SJCRH30 (cell line): ENCODE measurements at places on chromosomes 11 and 22.
A peak's percentile ranks its signal among the peaks of the same experiment; 100 is the strongest.

GRCh38 chr11:14589421-14589820, 54.2 kb upstream of the PDE3B start:
- no peak for DNase-seq

DNA sequence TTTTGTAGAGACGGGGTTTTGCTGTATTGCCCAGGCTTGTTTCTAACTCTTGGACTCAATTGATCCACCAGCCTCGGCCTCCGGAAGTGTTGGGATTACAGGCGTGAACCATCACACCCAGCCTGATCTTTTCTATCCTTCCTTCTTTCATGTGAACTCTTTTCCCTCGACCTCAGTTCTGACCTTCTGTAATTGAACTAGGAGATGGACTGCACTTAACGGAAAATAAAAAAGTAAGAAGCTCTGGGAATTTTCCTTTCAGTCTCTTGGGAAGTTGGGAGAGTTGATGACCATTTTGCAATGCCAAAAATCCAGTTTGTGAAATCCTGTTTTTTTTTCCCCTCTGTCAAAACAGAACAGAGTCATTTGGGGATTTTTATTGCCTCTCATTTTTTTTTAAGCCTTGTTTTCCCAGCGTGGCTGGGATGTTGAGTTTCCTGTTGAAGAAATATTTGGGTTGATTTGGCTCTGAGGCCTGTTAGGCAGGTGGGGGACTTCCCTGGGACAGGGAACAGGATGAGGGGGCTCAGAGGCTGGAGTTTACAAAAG, 26.9 kb upstream of the CYB5R3 start:
- no peak for DNase-seq

DNA sequence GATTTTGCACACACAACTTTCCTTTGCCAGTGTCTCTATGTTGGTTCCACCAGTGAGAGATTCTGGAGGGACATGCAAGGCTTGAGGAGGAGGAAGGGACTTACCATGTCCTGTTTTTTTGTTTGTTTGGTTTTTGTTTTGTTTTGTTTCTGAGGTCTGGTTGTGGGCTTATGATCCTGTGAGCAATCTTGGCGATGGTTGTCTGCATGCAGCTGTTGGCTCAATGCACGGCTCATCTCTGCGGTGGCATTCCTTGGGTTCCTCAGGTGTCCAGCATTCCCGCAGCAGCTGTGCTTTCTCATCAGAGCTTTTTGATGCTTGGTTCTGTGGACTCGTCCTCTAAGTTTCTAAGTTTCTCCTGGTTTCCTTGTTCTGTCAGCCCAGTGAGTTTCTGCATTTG, 4.8 kb upstream of the NNMT start:
- DNase-seq: peak; percentile 88

- no peak for DNase-seq
Observed at GRCh38 chr11:132993991-132994502, 538.3 kb downstream of the OPCML start.

DNA sequence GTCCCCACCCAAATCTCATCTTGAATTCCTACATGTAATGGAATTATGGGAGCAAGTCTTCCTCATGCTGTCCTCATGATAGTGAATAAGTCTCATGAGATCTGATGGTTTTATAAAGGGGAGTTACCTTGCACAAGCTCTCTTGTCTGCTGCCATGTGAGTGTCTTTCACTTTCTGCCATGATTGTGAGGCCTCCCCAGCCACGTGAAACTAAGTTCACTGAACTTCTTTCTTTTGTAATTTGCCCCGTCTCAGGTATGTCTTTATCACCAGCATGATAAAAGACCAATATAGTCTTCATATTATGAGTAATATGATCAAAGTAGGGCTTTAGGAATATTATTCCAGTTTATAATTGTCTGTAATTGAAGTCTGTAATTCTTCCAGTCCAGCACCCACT, 86.3 kb upstream of the ANO5 start:
- no peak for DNase-seq

DNA sequence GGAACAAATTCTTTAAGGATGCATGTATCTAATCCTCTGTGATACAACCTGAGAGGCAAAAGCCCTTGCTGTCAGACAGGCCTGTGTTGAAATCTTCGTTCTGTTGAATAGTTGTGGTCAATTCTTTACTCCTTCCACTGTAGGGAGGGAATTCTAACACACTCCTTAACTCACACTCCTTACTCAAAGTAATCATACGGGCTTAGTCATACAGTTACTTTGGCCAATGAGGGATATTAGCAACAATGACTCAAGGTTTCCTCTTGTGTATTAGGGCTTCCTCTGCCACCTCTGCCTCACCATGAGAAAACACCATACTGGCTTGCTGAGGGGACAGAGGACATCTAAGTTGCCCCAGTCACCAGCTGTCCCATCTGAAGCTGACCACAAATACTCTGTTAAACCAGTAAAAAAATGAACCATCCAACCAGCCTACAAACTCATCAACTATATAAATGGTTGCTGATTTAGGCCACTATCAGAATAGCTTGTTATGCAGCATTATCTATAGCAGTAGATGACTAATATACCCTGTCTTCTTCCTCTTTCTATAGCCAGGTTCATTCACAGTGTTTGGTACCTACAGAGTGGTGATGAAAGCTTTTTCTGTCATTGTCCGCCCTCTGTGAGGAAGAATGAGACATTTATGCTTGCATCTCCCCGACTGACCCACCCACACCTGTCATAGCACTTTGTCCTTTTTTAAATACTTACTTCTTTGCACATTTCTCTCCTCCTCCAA, 322.8 kb upstream of the SYN3 start:
- peak; percentile 7 for DNase-seq

DNA sequence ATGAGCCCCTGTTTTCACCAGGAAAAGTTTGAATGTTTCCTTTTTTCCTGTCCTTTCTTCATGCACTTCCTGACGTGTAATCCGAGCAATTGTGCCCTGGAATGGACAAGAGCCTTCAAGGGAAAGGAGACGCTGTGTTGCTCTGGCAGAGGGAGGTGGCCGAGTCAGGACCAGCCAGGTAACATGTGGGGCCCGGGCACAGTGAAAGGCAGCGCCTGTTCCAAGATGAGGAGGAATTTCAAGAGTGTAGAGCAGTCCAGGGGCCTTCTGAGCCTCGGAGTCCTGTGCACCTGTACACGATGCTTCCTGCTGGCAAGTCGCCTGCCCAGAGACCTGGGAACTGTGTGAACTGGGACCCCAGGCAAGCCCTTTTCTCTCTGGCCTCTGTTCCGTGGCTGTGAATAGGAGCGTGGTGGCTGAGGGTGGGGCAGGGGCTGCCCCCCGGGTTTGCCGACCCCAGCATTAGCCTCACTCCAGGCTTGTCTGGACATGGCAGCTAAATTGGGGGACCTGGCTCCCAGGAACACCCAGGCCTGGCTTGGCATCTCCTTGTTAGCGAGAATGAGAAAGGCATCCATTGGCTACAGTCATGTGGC, 92.0 kb downstream of the MYEOV start:
- DNase-seq: no peak

DNA sequence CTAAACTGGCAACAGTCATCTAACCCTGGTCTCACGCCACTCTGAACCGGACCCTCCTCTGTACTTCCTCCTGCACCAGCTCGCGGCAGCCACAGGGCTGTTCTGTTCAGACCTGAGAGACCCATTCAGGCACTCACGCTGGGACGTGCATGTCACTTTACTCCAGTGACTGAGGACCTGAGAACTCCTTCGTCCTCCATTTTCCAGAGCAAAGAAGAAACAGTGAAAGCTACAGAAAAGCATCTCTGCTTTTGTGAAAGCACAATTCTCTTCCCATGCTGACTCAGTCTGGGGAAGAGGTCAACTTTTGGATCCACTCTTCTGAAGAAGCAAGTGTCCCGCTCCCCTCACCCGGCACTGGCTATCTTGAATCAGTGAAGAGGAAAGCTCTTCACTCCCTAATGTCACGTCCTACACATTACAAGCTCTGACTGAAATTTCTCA, 24.5 kb downstream of the PISD start:
- no peak for DNase-seq

DNA sequence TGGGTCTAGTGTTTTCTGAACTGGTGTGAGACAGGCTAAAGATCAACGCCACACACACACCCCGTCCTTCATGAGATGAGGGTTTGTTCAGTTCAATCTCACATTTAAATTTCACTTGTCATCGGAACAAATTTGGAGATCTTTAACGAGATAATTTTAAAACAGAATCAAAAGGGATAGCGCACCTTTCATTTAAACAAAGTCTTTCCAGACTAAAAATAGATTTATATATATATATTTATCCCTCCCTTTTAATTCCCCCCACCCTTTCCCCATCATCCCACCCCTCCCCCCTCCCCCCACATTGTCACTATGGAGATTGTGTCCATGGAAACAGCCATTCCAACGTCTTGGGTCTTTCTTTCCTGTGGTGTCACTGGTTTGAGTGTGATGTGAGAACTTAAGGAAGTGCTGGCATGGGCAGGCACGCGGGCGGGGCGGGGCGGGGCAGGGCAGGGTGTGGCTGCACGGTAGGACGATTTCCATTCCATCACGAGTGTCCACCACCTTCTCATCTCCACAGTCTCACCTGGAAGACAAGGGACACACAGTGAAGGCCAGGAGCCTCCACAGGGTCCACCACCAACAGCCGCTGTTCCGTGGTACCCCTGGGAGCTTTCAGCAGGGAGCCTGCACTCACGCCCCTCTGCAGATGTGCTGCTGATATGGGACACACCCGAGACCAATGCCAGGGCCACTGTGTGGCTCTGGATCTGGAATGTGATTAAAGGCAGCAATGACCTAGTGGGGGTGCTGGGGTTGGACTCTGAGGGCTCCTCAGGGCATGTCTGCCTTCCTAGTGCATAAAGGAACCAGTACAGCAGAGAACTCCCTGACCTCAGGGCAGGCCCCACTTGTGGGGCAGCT, 30.5 kb upstream of the CYP2D6 start:
- no peak for DNase-seq

DNA sequence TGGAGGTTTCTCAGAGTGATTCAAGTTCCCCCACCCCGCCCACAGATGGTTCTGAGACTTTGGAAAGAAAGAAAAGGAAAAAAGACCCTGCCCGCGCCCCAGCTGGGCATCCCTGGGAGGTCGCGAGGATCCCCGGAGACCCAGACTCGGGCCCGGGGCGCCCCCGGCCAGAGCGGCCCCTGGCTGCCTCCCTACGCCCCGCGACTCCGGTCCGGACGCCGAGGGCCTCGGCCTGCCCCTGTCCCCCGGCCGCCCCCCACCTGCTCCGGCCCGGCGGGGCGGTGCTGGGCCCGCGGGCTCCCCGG, 2.3 kb upstream of the AIFM3 start:
- no peak for DNase-seq

DNA sequence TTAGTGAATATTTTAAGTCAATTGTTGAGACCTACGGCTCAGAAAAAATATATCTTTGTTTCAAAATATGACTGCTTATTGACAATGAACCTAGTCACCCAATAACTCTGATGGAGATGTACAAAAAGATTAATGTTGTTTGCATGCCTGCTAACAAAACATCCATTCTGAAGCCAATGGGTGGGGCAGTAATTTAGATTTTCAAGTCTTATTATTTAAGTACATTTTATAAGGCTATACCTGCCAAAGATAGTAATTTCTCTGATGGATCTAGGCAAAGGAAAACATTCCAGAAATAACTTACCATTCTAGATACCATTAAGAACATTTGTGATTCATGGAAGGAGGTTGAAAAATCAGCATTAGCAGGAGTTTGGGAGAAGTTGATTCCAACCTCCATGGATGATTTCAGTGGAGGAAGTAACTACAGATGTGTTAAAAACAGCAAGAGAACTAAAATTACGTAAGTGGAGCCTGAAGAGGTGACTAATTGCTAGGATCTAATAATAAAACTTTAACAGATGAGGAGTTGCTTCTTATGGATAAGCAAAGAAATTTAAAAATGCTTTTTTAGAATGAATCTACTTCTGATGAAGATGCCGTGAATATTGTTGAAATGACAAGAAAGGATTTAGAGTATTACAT, 26.4 kb upstream of the OR8D2 start:
- DNase-seq: no peak

DNA sequence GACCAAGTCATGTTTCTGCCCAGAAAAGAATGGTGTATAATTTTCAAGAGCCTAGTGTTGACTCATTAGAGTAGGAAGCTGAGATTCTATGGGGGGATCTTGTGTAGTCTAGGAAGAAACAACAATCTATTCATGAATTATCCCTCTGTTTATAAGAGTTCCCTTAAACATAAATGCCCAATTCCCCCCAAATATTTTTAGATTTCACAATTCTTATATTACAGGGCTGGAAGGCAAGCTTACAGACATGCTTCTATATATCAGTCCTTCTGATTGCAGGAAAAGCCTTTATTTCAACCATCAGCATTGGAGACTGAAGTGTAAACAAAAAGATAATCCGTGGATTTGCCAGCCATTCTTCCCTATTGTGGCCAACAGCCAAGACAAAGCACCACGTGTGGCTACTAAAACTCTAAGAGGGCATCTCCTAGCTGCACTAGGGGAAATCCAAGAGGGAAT, 71.4 kb downstream of the NAT10 start:
- DNase-seq: no peak

DNA sequence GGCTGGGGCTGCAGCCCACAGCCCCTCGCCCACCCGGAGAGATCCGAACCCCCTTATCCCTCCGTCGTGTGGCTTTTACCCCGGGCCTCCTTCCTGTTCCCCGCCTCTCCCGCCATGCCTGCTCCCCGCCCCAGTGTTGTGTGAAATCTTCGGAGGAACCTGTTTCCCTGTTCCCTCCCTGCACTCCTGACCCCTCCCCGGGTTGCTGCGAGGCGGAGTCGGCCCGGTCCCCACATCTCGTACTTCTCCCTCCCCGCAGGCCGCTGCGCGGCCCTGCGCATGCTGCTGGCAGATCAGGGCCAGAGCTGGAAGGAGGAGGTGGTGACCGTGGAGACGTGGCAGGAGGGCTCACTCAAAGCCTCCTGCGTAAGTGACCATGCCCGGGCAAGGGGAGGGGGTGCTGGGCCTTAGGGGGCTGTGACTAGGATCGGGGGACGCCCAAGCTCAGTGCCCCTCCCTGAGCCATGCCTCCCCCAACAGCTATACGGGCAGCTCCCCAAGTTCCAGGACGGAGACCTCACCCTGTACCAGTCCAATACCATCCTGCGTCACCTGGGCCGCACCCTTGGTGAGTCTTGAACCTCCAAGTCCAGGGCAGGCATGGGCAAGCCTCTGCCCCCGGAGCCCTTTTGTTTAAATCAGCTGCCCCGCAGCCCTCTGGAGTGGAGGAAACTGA, 731 bp downstream of the GSTP1 start:
- no peak for DNase-seq

DNA sequence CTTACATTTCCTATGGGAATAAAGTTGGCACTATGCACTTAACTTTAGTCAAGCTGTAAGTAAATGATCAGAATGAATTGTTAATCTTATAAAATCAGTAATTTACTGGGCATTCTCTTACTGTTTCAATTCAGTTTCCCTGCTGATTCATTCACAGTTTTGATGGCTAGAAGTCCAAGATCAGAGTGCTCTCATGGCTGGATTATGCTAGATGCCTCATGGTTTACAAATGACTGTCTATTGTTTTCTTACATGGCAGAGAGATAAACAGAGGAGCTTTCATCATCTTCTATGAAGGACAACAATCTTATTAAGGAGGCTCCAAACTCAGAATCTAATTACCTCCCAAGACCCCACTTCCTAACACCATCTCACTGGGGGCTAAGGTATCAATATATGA, 135.1 kb upstream of the CARD18 start:
- DNase-seq: no peak
